ENCODE measurements at places on chromosomes 16 and 17.

DNA sequence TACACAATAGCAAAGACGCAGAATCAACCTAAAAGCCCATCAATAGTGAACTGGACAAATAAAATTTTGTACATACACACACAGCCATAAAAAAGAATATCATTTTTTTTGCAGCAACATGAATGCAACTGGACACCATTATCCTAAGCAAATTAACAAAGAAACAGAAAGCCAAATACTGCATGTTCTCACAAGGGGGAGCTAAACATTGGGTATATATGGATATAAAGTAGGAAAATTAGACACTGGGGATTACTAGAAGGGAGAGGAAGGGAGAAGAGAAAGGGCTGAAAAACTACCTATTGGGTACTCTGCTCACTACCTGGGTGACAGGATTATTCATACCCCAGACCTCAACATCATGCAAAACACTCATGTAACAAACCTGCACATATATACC, 28.2 kb downstream of the ADAMTS18 start:
- DNase-seq = no peak

DNA sequence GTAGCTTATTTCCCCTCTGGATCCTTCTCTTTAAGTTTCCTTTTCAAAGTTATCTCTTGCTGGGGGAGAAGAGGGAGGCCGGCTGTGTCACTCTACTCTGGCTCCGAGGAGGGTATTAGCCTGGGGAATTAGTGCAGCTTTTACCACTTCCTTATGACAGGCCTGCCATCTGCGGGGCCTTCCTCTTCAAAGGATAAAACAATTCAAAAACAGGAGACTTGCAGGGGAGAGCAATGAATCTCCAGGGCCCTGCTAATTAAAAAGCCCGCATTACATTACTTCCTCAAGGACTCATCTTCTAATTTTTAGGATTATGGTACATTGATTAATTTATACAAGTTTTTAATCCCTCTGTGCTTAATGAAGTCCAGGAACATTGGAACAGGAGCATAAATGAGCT, 190.9 kb upstream of the CDH5 start:
- no peak for DNase-seq

- DNase-seq = no peak
Observed at GRCh38 chr17:64500862-64501765, 4.3 kb upstream of the POLG2 start.

GRCh38 chr16:72428681-72429376, 256.9 kb upstream of the PMFBP1 start:
- DNase-seq = no peak

GRCh38 chr16:1146409-1146808, 6.5 kb upstream of the CACNA1H start:
- no peak for DNase-seq

DNA sequence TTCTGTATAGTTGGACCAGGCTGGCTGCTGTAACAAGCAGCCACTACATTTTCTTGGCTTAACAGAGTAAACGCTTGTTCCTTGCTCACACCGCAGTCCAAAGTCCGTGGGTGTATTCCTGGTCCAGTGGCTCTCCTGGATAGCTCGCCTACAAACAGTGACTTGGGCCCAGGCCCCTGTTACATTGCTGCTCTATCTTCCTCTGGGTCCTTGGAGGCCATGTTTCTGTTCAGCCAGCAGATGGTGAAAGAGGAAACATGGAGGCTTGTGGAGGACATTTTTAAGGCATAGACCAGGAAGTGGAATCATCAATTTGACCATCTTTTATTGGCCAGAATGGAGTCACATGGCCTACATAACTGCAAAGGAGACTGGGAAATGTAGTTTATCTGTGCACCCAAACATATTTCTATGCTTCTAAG, 55.1 kb downstream of the ATP2C2 start:
- DNase-seq = no peak

GRCh38 chr16:74580833-74581232, 26.1 kb downstream of the GLG1 start:
- no peak for DNase-seq

DNA sequence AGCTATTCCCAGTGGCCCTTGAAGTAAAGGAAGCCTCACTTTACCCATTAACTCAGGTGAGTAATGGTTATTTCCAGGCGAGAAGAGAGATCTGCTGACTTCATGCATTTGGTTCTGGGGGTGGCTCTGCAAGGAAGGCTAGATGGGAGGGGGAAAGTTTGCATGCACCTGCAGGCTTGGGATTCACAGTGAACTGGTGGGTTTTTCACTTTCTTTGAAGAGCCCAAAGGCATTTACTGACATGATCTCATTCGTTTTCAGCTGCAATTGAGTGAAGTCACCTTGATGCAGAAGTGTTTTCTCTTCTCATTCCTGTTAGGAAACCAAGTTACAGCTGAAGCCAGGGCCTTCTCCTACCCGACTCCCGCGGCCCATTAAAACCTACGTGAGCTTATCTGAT, 131.0 kb upstream of the N4BP1 start:
- DNase-seq = no peak

GRCh38 chr17:64148699-64149098, 18.8 kb upstream of the ERN1 start:
- DNase-seq = no peak

GRCh38 chr16:86494565-86495356, 15.6 kb upstream of the FOXF1 start:
- no peak for DNase-seq

All from CD4-positive, alpha-beta T cell treated with Interleukin-6 for 4 hours (primary cell).